Activated CD4-positive, alpha-beta T cell treated with anti-CD3 and anti-CD28 coated beads for 1 hour (primary cell): ENCODE measurements at places on chromosomes 16 and 17.

GRCh38 chr16:86403085-86403484, 107.2 kb upstream of the FOXF1 start:
- DNase-seq = no peak

- DNase-seq = no peak
Measured at GRCh38 chr16:73033271-73033998, 14.5 kb downstream of the ZFHX3 start.

GRCh38 chr16:5188318-5188988, 90.9 kb upstream of the EEF2KMT start:
- no peak for DNase-seq

- no peak for DNase-seq
Measured at GRCh38 chr16:24216961-24217360, 39.2 kb upstream of the CACNG3 start.

DNA sequence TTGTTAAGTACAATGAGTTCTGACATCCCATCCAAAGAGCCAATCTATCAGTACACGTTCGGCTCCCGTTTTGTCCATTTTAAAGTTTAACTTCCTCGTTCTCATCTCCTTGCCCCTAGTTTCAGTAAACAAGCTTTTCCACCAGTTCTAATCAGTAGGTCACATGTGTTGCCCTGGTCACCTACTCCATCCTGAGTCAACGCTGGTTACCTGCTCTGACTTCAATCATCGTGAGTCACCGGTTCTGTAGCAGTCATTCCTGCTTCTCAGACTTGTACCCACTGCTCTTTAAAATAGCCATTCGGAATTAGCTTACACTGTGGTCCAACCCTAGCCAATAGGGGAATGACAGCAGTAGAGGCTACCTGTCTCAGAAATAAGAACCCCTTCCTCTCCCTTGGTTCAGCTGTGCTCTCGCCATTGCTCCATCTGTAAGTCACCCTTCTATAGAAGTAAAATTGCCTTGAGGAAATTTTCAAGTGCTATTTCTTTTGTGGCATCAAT, 191.0 kb downstream of the CPPED1 start:
- DNase-seq = no peak

DNA sequence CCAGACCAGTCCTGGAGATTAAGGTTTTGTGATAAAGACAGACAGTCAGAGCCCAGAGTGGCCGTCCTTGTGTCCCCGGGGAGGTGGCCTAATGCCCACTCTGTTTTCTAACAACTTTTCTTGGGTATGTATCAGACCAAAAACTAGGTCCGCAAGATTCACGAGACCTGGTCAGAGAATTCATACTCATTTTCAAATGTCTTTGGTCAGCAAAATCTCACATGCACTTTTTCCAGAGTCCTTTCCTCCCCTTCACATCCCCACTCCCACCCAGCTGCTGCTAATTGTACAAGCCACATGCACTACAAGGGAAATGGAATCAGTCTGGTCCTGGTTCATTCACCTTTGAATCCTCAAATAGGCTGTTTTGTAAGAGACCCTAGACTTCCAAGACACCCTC, 61.7 kb downstream of the C17orf67 start:
- no peak for DNase-seq

- no peak for DNase-seq
Measured at GRCh38 chr16:74760007-74760767, 14.4 kb downstream of the FA2H start.

DNA sequence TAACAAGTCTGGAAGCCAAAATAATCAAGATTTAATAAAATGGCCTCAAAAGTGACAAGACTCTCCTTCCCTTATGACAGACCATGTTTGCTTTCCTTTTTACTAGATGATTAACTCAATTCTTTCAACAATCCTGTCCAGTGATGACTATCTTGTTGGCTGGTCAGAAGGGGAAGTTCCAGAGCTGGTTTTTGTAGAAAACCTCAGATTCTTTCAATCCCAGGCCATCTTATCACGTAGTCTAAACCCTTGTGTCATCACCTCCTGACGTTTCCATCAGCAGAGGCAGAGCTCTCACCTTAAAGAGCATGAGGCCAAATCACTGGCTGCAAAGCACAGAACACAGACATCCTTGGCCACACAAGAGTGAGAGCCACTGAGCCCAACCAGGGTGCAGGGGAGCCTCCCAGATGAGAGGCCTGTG, 125.3 kb downstream of the ANKRD11 start:
- DNase-seq = no peak

DNA sequence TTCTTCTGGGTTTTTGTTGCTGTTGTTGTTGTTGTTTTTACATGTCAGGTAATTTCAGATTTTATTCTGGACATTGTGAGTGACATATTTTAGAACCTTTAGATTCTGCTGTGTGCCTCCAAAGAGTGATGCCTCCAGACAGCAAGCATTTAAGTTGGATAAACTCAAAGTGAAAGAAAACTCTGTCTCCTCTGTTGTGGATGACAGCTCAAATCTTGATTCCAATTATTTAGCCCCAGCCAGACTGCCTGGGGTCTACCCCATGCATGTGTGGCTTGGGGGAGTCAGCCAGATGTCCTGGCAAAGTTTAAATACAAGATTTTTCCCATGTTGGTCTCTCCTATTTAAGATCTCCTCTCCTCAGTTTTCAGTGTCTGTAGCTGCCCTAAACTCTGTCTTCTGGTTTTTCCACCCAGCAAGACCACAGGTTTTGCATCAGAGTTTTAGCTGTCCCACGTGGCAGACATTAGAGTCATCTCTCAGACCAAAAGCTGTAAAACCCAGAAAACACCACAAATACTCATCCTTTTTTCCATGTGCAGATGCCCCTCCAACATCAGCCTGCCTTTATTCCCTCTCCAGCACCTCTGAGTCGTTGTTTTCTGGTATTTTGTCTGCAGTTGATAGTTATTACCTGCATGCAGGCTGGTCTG, 19.4 kb upstream of the ZNF469 start:
- no peak for DNase-seq

GRCh38 chr16:49458656-49459445, 85.2 kb downstream of the C16orf78 start:
- DNase-seq = no peak

DNA sequence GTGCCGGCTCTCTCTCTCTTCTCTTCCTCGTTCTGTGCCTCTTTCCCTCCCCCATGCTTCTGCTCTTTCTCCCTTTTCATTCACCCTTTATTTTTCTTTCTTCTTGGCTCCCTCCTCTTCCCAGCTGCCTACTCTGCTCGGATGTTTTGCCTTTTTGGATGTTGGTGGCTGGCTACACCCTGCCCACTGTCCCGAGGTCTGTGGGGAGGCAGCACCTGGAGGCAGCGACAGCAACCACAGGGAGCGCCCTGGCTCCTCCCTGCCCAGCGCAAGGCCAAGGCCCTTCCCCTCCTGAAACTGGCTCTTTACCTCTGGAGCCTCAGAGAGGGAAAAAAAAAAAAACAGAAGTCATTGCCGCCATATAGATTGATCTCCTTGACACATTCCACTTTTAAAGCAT, 20.0 kb downstream of the CLUAP1 start:
- DNase-seq = no peak
